ENCODE measurements at places on chromosomes 12 and 14. TPM values are rescaled to one million over a fixed set of nuclear protein-coding genes. Genes with fewer than 3 reads are reported as not detected.

FOXG1 gene
- not detected for total RNA-seq

PRKAG1 gene
- total RNA-seq, result 67.0 TPM

DNA sequence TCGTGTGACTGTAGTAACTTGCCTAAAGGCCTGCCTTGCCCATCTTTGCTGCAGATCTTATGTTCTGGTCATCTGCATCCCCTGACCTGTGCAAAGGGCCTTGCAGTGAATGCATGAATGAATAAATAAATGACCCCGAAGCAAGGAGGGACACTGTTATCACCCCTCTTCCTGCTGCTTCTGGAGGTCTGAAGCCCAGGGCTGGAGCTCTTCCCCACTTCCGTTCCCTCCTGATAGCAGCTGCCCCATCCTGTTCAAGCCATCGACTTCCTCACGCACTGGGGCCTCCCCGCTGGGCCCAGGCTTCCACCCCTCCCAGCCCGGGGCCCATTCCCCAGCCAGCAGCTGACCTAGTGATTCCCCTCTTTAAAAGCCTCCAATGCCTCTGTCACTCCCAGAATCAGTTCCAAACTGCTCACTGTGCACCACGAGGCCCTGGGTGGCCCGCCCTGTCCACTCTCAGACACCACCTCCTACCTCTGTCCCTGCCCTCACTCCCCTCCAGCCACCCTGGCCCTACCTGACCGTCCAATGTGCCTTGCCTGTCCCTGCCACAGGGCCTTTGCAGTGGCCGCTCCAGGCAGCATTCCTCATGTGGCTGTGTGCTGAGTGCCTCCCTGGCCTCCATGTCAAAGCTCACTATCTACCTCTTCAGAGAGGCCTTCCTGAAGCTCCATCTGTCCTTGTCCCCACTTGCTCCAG lies 78.6 kb downstream of the SCARB1 start:
- no peak for DNase-seq
- no peak overlapping the region for H3K4me3 ChIP-seq
- no peaks in the 10 kb centered on the region for H3K4me1 ChIP-seq
- no peaks in the 10 kb centered on the region for H3K27me3 ChIP-seq
- H3K27ac ChIP-seq, result no peak overlapping the region

DNA sequence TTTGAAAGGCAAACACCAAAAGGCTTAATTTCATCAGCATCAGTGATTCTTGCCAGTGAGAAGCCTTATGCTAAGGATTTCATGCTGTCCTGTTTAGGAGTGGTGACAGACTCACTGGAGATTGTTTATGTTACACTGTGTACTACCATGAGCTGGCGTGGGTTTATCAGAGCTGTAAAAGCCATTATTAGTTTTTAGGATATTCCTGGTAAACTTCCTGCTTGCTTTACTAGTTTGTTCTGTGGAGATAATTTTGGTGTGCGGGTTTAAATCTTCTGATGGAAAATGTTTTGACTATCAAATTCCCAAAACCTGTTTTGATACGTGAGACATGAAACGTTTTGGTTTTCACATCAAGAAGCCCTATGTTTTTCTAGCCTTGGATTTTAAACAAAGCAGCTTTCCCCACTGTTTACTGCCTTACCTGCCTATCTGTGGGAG lies 15.2 kb downstream of the PPFIBP1 start:
- peak overlapping the region; percentile 5 for H3K27ac ChIP-seq
- peaks cover 3% of the 10 kb centered on the region for H3K36me3 ChIP-seq
- no peak for DNase-seq
- no peak overlapping the region for H3K4me3 ChIP-seq

GRCh38 chr12:102326982-102327381 lies 129.3 kb upstream of the PMCH start:
- DNase-seq, result no peak
- no peaks in the 10 kb centered on the region for H3K36me3 ChIP-seq
- no peak overlapping the region for H3K4me3 ChIP-seq
- no peaks in the 10 kb centered on the region for H3K4me1 ChIP-seq
- no peaks in the 10 kb centered on the region for H3K27me3 ChIP-seq
- no peak overlapping the region for H3K27ac ChIP-seq

GRCh38 chr12:38124247-38125012 lies 192.1 kb upstream of the ALG10B start:
- no peak overlapping the region for H3K27ac ChIP-seq
- H3K27me3 ChIP-seq, result no peaks in the 10 kb centered on the region
- DNase-seq, result peak; percentile 27

KRT71 gene
- total RNA-seq, result not detected

DNA sequence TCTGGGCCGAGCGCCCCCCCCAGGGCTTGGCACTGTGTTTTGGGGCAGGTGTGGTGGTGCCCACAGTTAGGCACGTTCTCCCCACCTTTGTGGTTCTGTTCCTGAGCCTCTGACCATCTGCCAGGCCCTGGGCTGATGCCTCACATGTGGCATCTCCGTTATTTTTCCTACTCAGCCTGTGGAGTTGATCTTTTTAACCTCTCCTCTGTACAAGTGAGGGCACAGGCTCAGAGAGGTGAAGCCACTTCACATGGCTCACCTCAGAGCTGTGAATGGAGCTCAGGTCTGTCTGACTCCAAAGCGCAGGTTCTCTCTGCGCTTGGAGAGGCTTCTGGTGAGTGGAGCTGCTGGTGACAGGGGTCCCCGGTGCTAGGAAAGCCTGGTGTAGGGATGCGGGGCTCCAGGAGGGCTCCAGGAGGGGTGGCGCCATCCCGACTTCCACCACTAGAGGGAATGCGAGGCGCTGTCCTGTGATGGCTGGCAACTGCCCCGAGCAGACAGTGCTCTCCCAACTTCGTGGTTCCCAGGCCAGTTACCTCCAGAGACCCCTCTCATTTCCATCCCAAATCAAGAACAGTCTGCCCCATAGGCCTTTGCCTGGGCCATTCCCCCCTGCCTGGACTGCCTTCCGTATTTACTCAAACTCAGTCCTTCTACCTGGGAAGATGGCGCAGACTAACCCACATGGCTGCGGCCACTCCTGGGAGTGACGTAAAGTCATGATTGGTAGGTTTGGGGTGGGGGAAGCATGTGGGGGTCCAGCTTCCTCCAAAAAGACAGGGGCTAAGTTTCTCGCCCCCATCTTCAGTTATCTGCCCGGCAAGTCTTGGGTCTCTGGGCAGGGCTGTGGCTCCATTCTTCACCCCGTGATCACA lies 9.9 kb downstream of the BCL7A start:
- no peak for DNase-seq
- H3K4me1 ChIP-seq, result peaks cover 38% of the 10 kb centered on the region
- H3K27ac ChIP-seq, result no peak overlapping the region
- H3K27me3 ChIP-seq, result no peaks in the 10 kb centered on the region
- peaks cover 5% of the 10 kb centered on the region for H3K36me3 ChIP-seq

- no peaks in the 10 kb centered on the region for H3K4me1 ChIP-seq
- no peaks in the 10 kb centered on the region for H3K36me3 ChIP-seq
- no peak for DNase-seq
- no peak overlapping the region for H3K4me3 ChIP-seq
- no peak overlapping the region for H3K27ac ChIP-seq
- no peaks in the 10 kb centered on the region for H3K27me3 ChIP-seq
Observed at GRCh38 chr14:89640141-89640540, 223.1 kb upstream of the FOXN3 start.

- H3K36me3 ChIP-seq, result no peaks in the 10 kb centered on the region
- H3K4me1 ChIP-seq, result no peaks in the 10 kb centered on the region
- H3K27me3 ChIP-seq, result no peaks in the 10 kb centered on the region
- H3K27ac ChIP-seq, result no peak overlapping the region
- no peak for DNase-seq
Observed at GRCh38 chr12:28086521-28087155, 103.6 kb upstream of the CCDC91 start.

DIO2 gene
- 38.5 TPM for total RNA-seq

DNA sequence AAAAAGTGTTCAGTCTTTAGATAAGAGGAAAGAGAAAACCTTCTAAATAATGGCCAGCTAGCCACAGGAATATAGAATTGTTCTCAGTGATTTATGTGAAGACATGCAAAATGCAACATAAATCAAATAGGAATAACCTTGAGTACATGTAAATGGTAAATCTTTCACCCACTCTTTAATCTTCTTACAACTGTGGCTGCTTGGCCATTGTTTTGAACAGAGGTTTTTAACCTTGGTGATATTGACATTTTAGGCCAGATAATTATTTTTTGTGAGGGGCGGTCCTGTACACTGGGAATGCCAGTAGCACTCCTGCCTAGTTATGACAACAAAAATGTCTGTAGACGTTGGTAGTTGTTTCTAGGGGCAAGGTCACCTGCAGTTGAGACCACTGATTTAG lies 479.9 kb upstream of the NOVA1 start:
- no peak overlapping the region for H3K4me3 ChIP-seq
- no peak overlapping the region for H3K27ac ChIP-seq
- no peak for DNase-seq
- no peaks in the 10 kb centered on the region for H3K4me1 ChIP-seq
- no peaks in the 10 kb centered on the region for H3K36me3 ChIP-seq

PCED1B gene
- total RNA-seq, result 6.9 TPM

MED13L gene
- 161 TPM for total RNA-seq

EFS gene
- 32.4 TPM for total RNA-seq

DNA sequence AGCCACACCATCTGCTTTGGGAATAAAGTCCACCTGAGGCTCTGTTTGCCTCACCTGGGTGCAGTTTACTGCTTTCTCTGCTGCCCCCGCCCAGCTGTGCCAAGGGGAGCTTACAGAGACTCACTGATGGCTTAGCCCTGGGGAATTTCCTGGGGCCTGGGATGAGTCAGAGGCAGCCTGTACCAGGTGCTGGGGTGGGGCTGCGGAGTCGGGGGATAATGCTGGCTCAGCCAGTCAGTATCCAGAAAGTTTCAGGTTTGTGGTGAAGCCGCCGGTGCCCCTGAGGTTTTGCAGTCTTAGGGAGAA lies 22.3 kb downstream of the PLEKHG3 start:
- no peak overlapping the region for H3K4me3 ChIP-seq
- no peak overlapping the region for H3K27ac ChIP-seq
- no peaks in the 10 kb centered on the region for H3K27me3 ChIP-seq
- peaks cover 53% of the 10 kb centered on the region for H3K4me1 ChIP-seq
- peaks cover 8% of the 10 kb centered on the region for H3K36me3 ChIP-seq

NPFF gene
- not detected for total RNA-seq

DNA sequence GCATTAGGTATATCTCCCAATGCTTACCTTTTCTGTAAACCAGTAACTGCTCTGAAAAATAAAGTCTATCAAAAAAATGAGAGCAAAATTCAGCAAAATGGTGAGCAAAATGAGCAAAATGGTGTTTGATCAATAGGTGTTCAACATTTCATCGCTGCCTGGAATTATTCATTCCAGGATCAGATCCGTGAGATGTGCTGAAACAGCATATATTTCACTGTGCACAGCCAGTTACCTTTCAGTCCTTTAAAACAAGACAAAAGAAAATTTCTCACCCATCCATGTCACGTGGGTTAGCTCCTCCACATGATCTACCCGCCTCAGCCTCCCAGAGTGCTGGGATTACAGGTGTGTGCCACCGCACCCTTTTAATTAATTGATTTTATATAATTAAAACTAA lies 8.1 kb upstream of the FGF23 start:
- H3K36me3 ChIP-seq, result no peaks in the 10 kb centered on the region
- H3K4me3 ChIP-seq, result no peak overlapping the region
- no peaks in the 10 kb centered on the region for H3K4me1 ChIP-seq
- DNase-seq, result peak; percentile 29
- H3K27ac ChIP-seq, result no peak overlapping the region

MIP gene
- not detected for total RNA-seq

- H3K27ac ChIP-seq, result no peak overlapping the region
- peaks cover 22% of the 10 kb centered on the region for H3K4me1 ChIP-seq
- H3K4me3 ChIP-seq, result no peak overlapping the region
- no peaks in the 10 kb centered on the region for H3K27me3 ChIP-seq
Observed at GRCh38 chr12:53738406-53739213, 11.4 kb upstream of the CALCOCO1 start.

TAS2R46 gene
- total RNA-seq, result 2.0 TPM

KCNH3 gene
- total RNA-seq, result not detected

- DNase-seq, result no peak
- no peak overlapping the region for H3K27ac ChIP-seq
- H3K4me1 ChIP-seq, result peaks cover 2% of the 10 kb centered on the region
- H3K36me3 ChIP-seq, result no peaks in the 10 kb centered on the region
Observed at GRCh38 chr14:100714258-100714892, 12.3 kb upstream of the DLK1 start.

DNA sequence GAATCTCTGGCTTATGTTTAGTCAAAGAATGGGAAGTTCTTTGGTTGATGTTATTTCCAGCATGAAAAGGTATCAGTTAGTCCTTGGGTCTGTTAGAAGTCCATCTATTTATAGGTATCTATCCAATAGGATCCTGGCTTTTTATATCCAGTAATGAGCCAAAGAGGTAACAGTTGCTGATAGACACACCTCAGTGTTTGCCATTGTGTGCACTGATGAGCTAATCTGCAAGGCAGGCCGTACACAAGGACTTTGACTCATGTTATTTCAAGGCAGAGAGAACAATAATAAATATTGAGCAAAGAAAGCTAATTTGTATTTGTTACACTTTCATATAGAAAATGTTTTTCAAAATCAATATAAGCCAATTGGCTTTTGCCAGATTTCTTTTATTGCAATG lies 56.4 kb downstream of the GLT1D1 start:
- H3K36me3 ChIP-seq, result no peaks in the 10 kb centered on the region
- DNase-seq, result no peak
- no peak overlapping the region for H3K4me3 ChIP-seq
- H3K27me3 ChIP-seq, result no peaks in the 10 kb centered on the region
- no peaks in the 10 kb centered on the region for H3K4me1 ChIP-seq
- H3K27ac ChIP-seq, result no peak overlapping the region

DNA sequence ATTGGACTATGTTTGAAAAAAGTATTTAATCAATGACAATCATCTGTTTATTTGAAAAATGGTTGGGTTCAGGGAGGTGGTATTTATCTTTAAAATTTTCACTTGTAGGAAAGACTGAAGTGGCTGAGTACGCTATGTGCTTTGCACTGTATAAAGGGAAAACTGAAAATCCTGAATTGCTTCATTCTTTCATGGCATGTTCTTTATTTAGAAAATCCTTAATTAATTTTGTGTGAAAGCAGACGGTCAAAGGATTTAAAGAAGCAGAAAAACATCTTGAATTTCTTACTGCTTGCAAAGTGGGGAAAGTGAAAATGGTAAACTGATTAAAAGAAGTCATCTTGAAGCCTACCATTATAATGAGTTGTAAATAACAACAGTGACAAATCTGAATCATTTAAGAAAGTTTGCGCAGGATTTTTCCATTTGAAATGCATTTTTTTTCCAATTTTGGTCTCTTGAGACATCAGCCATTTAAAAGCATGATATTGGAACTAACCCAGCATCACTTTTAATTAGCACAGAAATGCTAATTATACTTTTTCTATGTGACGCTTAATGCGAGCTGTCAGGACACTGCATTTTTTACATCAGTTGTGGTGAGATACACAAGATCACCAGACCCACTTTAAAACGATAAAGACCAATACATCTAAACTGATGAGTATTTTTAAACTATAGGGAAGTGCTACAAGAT lies 169.0 kb downstream of the NEDD1 start:
- H3K36me3 ChIP-seq, result no peaks in the 10 kb centered on the region
- no peaks in the 10 kb centered on the region for H3K27me3 ChIP-seq
- DNase-seq, result no peak
- H3K4me3 ChIP-seq, result no peak overlapping the region
- H3K4me1 ChIP-seq, result peaks cover 6% of the 10 kb centered on the region
- H3K27ac ChIP-seq, result no peak overlapping the region

GRCh38 chr14:20846560-20846959 lies 43.9 kb upstream of the RNASE1 start:
- H3K4me3 ChIP-seq, result no peak overlapping the region
- H3K27me3 ChIP-seq, result no peaks in the 10 kb centered on the region
- no peaks in the 10 kb centered on the region for H3K4me1 ChIP-seq

PAH gene
- total RNA-seq, result not detected
